ENCODE measurements at places on chromosomes 11 and 22.

- DNase-seq = no peak
These were observed 13.0 kb upstream of the BCL9L start for GRCh38 chr11:118938491-118939403.

DNA sequence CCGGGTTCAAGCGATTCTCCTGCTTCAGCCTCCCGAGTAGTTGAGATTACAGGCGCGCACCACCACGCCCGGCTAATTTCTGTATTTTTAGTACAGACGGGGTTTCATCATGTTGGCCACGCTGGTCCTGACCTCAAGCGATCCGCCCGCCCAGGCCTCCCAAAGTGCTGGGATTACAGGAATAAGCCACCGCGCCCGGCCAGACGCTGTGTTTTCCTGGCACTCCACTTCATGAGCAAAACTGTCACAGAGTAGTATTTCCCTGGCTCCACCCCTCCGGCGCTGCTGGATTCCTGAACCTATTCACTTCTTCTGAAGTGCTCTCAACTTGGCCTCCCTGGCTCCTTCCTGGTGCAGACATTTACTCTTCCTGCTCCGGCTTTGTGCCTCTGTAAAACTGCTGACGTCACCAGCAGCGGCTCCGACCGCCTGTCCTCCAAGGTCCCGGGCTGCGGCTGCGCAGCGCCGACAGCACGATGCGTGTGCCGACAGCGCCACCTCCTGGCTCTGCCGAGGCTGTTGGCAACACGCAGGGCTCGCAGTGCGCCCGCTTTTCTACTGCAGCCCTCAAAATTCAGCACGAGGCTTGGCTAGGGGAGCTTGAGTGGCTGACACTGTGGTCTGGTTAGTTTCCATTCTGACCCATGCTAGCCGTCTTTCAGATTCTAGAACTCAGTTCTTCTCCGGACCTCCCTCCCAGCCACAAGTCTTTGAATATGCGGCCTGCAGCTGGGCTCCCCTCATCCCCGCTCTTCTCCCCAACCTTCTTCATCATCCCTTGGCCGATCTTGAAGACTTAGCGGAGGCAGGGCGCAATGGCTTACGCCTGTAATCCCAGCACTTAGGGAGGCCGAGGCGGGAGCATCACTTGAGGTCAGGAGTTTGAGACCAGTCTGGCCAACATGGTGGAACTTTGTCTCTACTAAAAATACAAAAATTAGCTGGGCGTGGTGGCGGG lies 36.6 kb downstream of the APOL3 start:
- peak; percentile 85 for DNase-seq

DNA sequence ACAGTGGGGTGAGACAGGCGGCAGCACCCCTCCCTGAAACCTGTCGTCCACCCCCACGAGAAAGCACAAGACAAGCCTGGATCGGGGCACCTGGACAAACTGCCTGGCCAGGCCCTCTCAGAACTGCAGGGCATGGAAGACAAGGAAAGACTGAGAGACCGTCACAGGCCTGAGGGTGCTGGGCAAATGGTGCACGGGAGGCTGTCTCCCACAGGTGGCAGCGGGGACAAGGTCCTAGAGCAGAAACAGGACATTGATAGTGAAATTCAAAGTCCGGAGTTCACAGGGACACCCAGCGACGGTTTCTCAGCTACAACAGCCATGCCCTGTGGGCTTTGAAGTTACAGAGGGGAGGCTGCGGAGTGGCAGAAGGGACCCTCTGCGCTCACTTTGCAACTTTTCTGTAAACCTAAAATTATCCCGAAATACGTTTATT lies 20.6 kb downstream of the DRD4 start:
- DNase-seq = no peak

DNA sequence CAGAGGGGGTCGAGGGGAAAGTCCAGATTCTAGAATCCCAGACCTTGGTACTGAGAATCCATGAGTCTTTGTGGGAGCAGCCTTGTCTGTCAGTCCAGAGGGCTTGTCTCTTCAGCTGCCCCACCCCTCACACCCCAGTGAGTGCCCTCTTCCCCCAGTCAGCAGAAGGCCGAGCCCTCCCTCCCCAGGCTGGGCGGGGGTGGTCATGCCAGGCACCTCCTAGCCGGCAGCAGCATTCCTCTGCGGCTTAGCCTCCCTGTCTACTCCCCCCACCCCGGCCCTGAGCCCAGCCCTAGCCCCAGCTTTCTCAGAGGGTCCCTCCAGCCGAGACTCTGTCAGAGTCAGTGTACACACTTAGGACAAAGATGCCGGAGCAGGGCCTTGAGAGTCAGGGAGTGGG lies 4.6 kb downstream of the SOX10 start:
- no peak for DNase-seq

- DNase-seq = peak; percentile 68
These were observed 53.3 kb downstream of the SCN3B start for GRCh38 chr11:123601136-123601535.

- no peak for DNase-seq
These were observed 174.7 kb upstream of the CADM1 start for GRCh38 chr11:115678942-115679341.

All from GM04504 (cell line).